LoVo (cell line): ENCODE measurements at places on chromosomes 5 and 9.

DNA sequence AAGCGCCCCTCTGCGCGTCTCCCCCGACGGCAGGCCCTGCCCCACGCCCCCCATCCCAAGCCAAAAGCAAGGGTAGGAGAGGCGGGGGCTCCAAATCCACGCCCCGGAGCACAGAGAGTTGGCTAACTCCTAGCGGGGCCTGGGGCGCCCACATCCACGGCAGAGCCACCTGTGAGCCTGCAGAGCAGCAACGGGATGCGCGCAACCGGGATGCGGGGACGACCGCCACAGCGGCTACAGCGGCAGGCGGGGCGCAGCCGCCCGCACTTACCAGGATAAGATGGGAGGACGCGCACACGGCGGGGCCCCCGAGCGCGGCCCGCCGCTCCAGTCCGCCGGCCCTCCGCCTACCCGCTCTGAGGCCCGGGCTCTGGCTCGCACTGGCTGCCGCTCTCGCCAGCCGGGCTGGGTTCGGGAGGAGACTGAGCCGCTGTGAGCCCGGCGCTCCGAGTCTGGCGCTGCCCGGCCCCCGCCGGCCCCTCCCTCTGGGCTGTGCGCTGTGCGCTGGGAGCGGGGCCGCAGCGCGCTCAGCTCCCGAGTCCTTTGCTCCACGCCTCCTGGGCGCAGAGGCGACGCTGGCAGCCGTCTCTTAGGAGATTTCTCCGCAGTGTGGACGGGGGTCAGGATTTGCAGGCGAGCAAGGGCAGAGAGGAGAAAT is at the start of gene SLC24A2:
Gene SLC24A2, minus strand, starts transcription at position 424 of the 658 bp plus-strand sequence.
- DNase-seq, result no peak

DNA sequence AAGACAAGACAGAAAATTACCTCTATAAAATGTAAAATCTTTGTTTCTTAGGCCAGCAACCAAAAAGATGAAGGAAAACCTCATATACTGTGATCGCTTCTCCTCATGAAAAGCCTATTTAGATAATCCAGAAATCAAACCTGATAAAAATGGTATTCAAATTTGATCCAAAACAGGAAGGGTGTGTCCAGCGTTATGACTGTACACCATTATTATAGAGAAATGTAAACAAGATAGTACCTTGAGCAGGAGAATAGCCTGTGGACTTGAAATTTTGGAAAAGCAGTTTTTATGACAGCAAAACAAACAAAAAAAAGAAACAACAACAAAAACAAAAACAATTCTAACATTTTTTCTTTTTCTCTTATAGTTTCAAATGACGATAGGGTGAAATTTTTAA is 1382.8 kb upstream of the CDH9 start:
- DNase-seq, result no peak

GRCh38 chr5:141701360-141702119 is 19.5 kb upstream of the ARAP3 start:
- no peak for DNase-seq

DNA sequence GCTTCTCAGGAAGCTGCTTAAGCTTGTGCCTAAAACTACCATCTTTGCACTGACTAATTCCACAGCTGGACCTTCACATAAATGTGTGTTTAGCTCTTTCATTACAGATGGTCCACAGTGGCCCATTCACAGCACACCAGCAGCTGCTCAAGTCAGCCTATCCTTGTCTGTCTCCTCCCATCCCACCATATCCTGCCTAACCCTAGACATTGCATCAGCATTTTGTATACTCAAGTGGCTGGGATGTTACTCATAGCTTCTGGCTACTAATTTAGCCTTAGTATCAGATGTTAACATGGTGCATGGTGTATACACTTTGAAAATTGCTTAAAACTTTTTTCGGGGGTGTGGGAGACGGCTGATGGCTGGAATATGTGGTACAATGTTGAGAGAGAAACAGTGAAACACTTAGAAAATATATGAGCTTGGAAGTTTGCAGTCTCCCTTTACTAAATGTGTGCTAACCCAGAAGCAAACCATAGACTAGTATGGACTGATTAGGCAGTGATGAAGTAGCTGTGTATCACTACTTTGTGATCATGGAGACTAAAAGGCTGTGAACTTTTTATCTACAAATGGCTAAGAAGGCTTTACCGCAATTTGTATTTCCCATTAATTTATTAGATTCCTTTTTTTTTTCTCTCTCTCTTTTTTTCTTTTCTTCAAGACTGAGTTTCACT is 83.1 kb downstream of the JMY start:
- DNase-seq, result peak; percentile 6

DNA sequence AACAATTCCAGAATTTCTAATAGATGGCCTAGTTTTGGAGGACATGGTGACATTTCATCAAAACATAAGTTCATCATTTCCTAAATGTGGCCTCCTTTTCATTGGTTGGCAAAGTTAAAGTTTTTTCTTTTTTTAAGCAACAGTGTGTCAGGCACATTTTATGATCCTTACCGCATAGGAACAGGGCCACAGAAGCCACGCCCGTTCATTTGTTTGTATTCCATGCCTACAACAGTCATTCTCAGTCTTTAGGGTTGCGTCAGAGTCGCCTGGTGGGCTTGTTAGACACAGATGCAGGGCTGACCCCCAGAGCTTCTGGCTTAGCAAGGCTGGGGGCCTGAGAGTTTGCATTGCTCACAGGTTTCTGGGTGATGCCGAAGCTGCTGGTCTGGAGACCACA is 130.2 kb downstream of the HSD17B3 start:
- DNase-seq, result peak; percentile 24

- no peak for DNase-seq
Observed at GRCh38 chr5:14552017-14552416, 29.6 kb upstream of the OTULINL start.

GRCh38 chr5:97545886-97546535 is 363.0 kb upstream of the RIOK2 start:
- DNase-seq, result no peak

DNA sequence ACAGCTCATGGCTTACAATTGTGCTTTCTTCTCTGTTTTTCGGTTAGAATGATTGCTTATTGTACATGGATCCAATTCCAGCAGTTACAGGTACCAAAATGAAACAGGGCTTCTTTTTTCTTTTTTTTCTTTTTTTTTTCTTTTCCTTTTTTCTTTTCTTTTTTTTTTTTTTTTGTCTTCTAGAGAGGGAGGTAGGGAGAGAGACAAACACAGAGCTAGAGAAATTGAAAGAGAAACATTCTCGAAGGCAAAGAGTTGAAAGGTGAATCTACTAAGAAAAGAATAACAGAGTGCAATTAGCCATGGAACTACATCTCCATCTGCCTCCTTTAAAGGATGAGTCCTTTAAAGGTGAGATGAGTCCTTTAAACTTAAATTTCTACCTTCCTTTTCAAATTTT is 1.0 kb upstream of the EDIL3 start:
- DNase-seq, result no peak

GRCh38 chr9:96302021-96302420 is at the start of gene HSD17B3:
Gene HSD17B3 (minus strand): TSS chr9:96302176. CDS start chr9:96302104, 72 bp downstream.
- DNase-seq, result no peak

DNA sequence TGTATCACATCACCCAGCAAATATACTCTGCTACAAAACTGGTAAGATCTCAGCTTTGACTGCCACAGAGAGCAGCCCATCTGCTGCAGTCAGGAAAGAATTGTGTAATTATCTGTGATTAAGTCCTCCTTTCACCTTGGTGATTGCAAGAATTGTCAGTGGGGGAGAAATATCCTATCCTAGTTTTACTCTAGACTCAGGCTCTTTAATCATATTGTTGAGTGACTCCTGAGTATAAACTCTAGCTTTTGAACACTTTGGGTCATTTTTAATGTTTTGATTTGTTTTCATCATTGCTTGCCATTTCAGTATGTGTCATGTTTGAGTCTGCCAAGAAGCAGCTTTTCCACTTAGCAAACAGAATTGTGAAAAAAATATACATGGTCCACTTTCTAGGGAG is 32.1 kb downstream of the VCAN start:
- DNase-seq, result no peak

DNA sequence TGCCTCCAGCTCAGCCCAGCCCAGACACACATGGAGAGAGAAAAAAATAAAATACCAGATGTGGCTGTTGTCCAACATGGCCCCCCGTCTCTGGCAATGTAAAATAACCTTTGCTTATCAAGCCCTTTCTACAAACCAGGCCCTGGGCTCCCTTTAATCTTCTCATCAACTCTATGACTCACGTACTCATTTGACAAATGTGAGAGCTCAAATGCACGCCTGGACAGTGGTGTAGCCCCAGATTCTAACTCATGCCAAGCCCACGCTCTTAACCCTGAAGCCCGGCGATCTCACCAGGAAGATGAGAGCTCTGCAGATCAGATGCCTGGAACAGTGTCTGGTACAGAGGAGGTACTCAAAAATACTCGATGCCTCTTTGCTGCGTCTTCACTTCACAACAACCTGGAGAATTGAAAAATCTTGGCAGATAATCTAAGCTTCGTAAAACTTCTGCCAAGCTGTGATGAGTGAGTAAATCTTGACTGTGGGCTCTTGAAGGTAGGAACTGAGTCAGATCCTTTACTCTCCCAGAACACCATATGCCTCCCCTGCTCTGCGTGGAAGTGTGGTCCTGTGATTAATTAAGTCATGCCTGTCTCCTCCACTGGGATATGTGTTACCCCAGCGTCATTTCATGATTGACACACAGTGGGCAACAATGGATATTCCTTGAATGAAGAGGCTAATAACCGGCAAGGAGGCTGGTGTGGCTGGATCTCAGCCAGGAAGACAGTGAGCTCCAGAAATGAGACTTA is 102.0 kb upstream of the FSTL4 start:
- DNase-seq, result no peak

DNA sequence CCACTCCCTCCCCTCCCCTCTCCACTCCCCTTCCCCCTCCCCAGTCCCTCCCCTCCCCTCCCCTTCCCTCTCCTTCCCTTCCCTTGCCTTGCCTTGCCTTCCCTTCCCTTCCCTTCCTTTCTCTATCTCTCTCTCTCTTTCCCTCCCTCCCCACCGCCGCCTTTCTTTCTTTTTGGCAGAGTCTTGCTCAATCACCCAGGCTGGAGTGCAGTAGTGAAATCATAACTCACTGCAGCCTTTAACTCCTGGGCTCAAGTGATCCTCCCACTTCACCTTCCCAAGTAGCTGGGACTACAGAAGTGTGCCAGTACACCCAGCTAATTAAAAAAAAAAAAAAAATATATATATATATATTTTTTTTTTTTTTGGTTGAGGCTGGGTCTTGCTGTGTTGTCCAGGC is 45.5 kb downstream of the IL31RA start:
- DNase-seq, result no peak

GRCh38 chr5:91020065-91020800 is 362.9 kb downstream of the ARRDC3 start:
- no peak for DNase-seq

- DNase-seq, result no peak
Observed at GRCh38 chr5:98638701-98639100, 134.8 kb upstream of the RGMB start.

DNA sequence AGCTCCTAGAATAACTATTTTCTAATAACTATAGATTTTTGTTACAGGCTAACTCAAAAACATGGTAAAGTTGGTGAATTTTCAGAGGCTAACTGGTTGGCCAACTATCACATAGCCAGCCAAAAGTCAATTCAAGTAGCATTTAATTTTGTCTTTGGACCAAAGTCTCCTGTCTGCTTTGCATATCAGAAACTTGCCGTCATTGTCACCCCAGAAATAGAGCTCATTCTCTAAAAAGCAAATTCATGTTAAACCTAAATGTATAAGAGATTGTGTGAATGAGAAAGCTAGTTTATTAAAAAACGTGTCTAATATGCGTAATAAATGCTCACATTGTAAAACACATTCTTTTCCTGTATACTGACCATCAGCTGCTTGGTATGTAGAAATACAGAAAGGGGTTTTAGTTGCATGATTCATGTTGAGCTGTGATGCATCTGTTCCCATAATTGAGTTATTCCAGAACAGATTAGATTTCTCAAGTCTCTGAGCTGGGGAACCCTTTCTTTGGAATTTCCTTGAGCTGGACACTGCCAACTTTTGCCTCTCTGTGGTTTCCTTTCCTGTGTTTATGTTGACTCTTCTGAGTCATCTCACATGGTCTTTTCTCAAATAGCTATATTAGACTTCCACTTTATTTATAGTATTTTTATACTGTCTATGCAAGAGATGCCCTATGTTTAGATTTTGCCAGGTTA is 7.3 kb downstream of the SRFBP1 start:
- DNase-seq, result peak; percentile 72

GRCh38 chr5:39399135-39400036 is 25.4 kb downstream of the DAB2 start:
- DNase-seq, result peak; percentile 35

- DNase-seq, result no peak
Observed at GRCh38 chr9:93108291-93109041, 12.4 kb downstream of the CARD19 start.

DNA sequence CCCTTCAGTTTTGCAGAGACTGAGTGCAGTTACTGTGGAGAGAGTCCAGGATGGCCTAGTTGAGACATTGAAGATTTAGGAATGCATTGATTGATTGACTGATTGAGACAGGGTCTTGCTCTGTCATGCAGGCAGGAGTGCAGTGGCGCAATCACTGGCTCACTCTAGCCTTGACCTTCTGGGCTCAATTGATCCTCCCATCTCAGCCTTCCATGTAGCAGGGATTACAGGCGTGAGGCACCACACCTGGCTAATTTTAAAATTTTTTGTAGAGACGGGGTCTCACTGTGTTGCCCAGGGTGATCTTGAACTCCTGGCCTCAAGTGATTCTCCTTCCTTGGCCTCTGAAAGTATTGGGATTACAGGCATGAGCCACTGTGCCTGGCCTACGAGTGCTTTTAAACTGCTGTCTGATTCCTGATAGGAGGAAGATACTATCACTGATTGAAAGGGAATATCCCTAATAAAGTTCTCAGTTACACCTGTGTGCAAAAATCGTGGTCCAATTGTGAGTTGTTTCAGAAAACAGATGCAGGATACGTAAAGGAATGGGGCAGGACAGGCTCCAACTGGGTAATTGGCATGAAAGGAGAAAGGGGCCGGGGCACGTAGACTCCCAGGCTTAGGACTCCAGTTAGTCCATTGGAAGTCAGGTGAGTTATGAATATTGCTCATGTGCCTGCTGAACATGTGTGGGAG is 87.5 kb downstream of the KDM4C start:
- no peak for DNase-seq

GRCh38 chr5:102561894-102562760 is 63.3 kb upstream of the SLCO6A1 start:
- DNase-seq, result peak; percentile 17
